Natural killer cell treated with Interleukin-12 subunit alpha and Interleukin-12 subunit beta and Interleukin-15 and Interleukin-18, amount 100 ng/mL, for 72 hours (primary cell): ENCODE measurements at places on chromosomes 7 and 10. TPM values are rescaled to one million over a fixed set of nuclear protein-coding genes. Genes with fewer than 3 reads are reported as not detected.

GRCh38 chr10:109308971-109309370 is 614.3 kb downstream of the XPNPEP1 start:
- no peak overlapping the region for H3K27ac ChIP-seq
- no peak overlapping the region for H3K4me3 ChIP-seq
- no peaks in the 10 kb centered on the region for H3K27me3 ChIP-seq
- H3K4me1 ChIP-seq: no peaks in the 10 kb centered on the region
- DNase-seq: no peak

DNA sequence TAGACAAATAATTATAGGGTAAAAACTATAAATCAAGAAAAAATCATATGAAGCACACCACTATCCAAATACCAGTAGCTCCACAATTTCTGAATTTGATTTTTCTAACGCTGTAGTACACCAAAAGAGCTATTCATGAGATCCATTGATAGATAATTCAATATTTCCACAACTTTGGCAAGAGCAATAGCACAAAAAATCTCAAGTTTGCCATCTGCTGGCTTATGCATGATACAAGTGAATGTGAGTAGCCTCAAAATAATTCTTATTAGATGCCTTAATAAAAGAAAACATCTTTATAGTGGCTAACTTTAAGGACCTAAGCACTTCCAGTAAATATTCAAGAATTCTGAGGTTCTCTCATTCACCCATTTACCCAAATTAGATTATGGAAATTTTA is 2.2 kb upstream of the TMEM196 start:
- H3K4me1 ChIP-seq: peaks cover 3% of the 10 kb centered on the region
- H3K4me3 ChIP-seq: no peak overlapping the region
- H3K36me3 ChIP-seq: no peaks in the 10 kb centered on the region
- no peak for DNase-seq
- H3K27ac ChIP-seq: no peak overlapping the region

- H3K4me1 ChIP-seq: no peaks in the 10 kb centered on the region
- DNase-seq: no peak
- peaks cover 27% of the 10 kb centered on the region for H3K27me3 ChIP-seq
- H3K4me3 ChIP-seq: no peak overlapping the region
- H3K27ac ChIP-seq: no peak overlapping the region
- H3K36me3 ChIP-seq: no peaks in the 10 kb centered on the region
Observed at GRCh38 chr10:128339753-128340152, 213.5 kb upstream of the MKI67 start.

- no peak overlapping the region for H3K4me3 ChIP-seq
- no peaks in the 10 kb centered on the region for H3K4me1 ChIP-seq
- no peak for DNase-seq
- no peak overlapping the region for H3K27ac ChIP-seq
- H3K36me3 ChIP-seq: no peaks in the 10 kb centered on the region
Observed at GRCh38 chr7:74365322-74366022, 76.3 kb downstream of the CLIP2 start.

GRCh38 chr7:144835155-144835611 is 670 bp downstream of the TPK1 start:
- peaks cover 11% of the 10 kb centered on the region for H3K36me3 ChIP-seq
- DNase-seq: no peak
- H3K4me3 ChIP-seq: peak overlapping the region; percentile 93
- H3K4me1 ChIP-seq: peaks cover 20% of the 10 kb centered on the region
- H3K27me3 ChIP-seq: no peaks in the 10 kb centered on the region
- H3K27ac ChIP-seq: peak overlapping the region; percentile 95

- DNase-seq: no peak
- no peak overlapping the region for H3K4me3 ChIP-seq
- H3K4me1 ChIP-seq: no peaks in the 10 kb centered on the region
- H3K27me3 ChIP-seq: no peaks in the 10 kb centered on the region
Observed at GRCh38 chr10:112849546-112849945, 100.5 kb upstream of the TCF7L2 start.

DNA sequence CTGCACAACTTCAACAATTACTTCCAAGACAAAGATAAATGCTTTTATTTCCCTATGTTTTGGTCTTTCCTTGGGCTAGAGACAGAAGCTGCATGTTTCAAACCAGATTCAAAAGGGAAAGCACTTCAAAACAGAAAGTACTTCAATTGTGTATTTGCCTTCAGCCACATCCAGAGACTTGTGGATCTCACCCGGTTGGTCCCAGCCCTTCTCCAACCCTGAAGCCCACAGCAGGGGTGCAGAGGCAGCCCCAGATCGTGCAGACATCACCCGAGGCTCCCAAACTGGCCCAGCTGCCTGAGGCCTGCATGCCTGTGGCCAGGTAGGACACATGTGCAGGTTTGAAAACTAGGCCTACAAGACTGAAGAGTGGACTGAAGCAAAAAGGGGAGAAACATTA is 80.8 kb downstream of the ALOX5 start:
- H3K27me3 ChIP-seq: no peaks in the 10 kb centered on the region
- peaks cover 3% of the 10 kb centered on the region for H3K4me1 ChIP-seq
- H3K27ac ChIP-seq: no peak overlapping the region
- no peaks in the 10 kb centered on the region for H3K36me3 ChIP-seq
- DNase-seq: no peak
- no peak overlapping the region for H3K4me3 ChIP-seq

DNA sequence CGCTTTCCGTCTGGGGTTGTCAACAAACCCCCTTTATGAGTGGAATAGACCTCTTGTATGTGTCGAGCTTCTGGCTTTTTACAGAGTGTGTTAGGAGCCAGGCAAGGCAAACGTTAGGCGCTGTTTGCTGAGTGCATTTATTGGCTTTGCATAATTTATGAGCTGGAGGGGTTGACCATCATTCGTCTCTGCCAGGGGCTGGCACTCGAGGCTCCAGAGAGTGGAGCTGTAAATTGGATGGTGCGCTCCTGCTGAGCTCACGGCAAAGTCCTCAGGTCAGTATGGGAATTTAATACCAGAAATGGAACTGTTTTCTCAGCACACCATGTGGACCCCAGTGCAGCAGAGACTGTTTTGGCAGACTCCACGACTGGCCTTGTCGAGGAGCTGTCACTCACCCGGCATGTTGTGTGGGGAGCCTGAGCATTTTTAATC is 699.4 kb upstream of the GALNT17 start:
- H3K27me3 ChIP-seq: no peaks in the 10 kb centered on the region
- H3K27ac ChIP-seq: no peak overlapping the region
- H3K4me1 ChIP-seq: no peaks in the 10 kb centered on the region
- DNase-seq: no peak
- H3K36me3 ChIP-seq: no peaks in the 10 kb centered on the region
- no peak overlapping the region for H3K4me3 ChIP-seq

- peaks cover 12% of the 10 kb centered on the region for H3K27me3 ChIP-seq
- no peak for DNase-seq
- no peaks in the 10 kb centered on the region for H3K4me1 ChIP-seq
- H3K27ac ChIP-seq: no peak overlapping the region
- no peaks in the 10 kb centered on the region for H3K36me3 ChIP-seq
Observed at GRCh38 chr10:121080281-121080891, 229.2 kb downstream of the WDR11 start.

DNA sequence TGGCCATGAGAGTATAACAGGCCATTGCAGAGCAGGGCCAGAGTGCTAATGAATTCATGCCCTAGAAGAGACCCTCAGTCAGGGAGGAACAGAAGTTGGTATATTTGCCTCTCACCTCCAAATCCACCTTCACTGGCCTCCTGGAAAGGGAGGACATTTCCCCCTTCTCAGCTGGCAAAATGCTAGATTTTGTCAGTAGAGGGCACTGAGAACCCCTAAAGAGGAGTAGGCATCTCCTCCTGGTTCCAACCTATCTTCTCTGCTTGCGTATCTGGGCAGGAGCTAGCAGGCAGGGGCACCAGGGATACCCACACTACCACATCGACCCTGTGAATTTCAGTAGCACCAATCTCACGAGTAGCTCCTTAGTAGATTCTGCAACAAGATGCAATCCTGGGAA is 79.8 kb upstream of the GHITM start:
- H3K27me3 ChIP-seq: peaks cover 29% of the 10 kb centered on the region
- H3K27ac ChIP-seq: no peak overlapping the region
- H3K4me1 ChIP-seq: no peaks in the 10 kb centered on the region
- no peak overlapping the region for H3K4me3 ChIP-seq

The ASB15 gene
- not detected for total RNA-seq

The CDHR3 gene
- not detected for total RNA-seq

The SKIDA1 gene
- total RNA-seq: not detected

DNA sequence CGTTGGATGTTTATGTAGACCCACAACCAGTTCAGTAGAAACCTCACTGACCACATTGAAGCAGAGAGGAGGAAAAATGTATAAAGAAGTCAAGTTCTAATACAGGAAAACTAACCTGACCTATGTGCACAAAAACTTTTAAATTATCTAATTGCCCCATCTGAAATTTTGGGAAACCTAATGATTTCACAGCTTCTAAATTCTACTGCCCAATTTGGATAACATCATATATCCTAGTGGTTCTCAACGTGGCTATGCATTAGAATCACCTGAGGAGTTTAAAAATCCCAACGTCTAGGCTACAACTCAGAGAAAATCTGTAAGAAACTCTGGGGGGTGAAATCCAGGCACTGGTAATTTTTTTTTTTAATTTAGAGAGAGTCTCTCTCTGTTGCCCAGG is 7.3 kb downstream of the AKR1B10 start:
- no peak overlapping the region for H3K27ac ChIP-seq
- no peaks in the 10 kb centered on the region for H3K4me1 ChIP-seq
- H3K4me3 ChIP-seq: no peak overlapping the region
- no peak for DNase-seq

GRCh38 chr7:72266771-72267170 is 145.4 kb downstream of the CALN1 start:
- DNase-seq: no peak
- no peak overlapping the region for H3K27ac ChIP-seq

The MUC12 gene
- total RNA-seq: not detected

The C7orf57 gene
- 0.56 TPM for total RNA-seq

The ADRA2A gene
- not detected for total RNA-seq

The HPSE2 gene
- not detected for total RNA-seq

DNA sequence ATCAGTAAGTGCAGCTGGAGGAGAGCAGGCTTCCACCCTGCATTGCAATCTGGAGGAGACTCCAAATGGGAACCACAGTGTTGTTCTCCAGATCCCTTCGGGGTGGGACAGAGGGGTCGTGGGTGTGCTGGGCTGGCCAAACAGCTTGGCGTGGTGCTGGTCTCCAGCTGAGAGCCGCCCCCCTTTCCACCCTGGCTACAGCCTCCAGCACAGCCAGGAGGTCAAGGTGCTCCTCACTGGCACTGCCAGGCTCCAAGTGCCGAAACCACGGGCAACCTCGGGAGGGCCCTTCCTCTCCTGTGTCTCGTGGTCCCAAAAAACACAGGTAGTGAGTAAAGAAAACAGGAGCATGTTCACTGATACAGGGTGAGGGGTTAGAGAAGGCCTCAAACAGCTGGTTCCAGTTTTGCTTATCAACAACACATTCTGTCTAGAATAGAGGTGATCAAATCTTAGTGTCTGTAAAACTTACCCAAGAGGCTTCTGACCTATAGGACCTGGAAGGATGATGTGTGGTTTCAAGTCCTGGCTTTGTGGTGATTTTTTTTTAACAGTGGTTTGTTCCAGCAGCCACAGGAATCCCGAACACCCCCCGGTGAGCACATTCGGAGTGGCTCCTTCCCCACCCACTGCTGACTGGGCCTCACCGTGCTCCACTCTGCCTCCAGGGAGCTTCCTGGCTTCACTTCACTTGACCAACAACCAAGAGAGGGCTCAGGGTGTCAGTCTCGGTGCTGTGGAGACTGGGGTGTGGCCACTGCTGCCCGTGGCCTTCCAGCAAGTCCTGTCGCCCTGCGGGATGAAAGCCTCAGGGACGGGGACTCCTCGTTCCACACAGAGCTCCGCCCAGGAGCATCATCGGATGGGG is 31.2 kb upstream of the EN2 start:
- H3K27ac ChIP-seq: no peak overlapping the region
- H3K4me3 ChIP-seq: no peak overlapping the region
- no peaks in the 10 kb centered on the region for H3K4me1 ChIP-seq
